ENCODE measurements at places on chromosomes 12 and 14.

DNA sequence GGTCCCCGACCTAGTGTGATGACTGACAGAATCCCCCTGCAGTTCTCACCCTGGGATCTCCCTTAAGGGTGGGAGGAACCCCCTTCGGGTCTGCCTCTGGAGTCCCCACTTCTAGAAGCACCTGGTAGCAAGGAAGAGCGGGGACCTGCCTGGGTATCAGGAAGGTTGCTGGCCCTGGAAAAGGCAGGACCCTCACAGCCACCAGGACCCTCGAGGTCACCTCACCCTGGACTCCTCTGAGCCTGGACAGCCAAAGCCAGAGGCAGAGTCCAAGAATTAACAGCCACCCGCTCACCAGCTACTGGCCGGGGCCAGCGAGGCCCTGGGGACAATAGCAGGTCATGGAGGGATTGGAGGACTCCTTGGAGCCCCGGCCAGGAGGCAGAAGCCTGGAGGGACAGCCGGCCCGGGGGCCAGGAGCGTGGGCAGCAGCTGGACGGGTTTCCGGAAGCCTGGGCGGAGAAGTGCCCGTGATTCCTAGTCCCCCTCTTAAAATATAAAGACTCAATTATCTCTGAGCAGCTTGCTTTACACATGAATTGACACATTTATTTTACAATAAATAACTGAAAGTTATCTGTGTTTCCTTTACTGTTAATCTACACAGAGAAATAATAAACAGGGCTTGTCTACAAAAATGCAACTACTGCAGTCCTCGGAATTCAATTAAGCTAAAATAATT lies 17.5 kb downstream of the BCL11B start:
- peaks cover 8% of the 10 kb centered on the region for H3K4me1 ChIP-seq
- H3K36me3 ChIP-seq = no peaks in the 10 kb centered on the region
- DNase-seq = no peak
- H3K4me3 ChIP-seq = no peak overlapping the region

GRCh38 chr12:18700271-18700670 lies 37.5 kb downstream of the PLCZ1 start:
- H3K27ac ChIP-seq = no peak overlapping the region
- no peak overlapping the region for H3K4me3 ChIP-seq
- H3K36me3 ChIP-seq = no peaks in the 10 kb centered on the region

DNA sequence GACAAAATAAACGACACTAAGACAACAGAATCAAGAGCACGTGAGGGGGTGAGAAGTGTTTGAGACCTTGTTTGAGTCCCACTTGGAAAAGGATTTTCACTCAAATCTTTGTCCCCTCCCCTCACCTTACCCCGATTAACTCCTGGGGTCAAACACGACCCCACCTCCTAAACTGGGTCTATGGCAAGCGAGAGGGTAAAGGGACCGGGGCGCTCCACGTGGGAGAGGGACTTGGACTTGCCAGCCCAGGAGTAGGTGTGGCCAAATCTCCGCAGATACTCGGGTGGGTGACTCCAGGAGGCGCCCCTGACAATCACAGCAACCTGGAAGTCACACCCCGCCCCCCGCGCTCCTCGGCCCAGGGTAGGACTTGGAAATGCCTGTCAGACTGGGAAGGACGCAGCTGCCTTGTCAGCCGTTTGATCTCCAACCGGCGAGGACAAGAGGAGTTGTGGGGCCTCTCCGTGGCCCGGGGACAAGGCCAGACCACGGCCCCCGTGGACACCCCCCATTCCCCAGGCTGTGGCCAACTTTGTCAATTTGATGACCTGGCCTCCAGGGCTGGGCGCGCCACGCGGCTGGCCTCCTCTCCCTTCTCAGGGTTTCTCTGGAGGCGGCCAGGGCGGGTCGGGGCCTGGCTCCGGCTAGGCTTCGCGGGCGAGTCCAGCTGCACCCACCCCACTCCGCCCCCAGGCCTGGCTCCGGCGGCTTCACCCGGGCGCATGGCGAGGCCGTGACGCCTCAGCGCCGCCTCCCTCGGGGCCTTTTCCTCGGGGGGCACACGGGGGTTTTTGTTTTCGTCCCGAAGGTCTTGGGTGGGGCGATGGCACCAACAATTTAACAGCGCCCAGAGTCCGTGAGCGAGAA lies 1.1 kb upstream of the BCL11B start:
- H3K36me3 ChIP-seq = no peaks in the 10 kb centered on the region
- H3K27me3 ChIP-seq = no peaks in the 10 kb centered on the region
- no peak overlapping the region for H3K27ac ChIP-seq
- H3K4me3 ChIP-seq = peak overlapping the region; percentile 72
- H3K4me1 ChIP-seq = peaks cover 3% of the 10 kb centered on the region
- DNase-seq = no peak

GRCh38 chr12:13864081-13864673 lies 117.2 kb downstream of the GRIN2B start:
- no peak overlapping the region for H3K4me3 ChIP-seq
- DNase-seq = peak; percentile 54
- H3K27me3 ChIP-seq = no peaks in the 10 kb centered on the region
- H3K4me1 ChIP-seq = no peaks in the 10 kb centered on the region

GRCh38 chr12:101884174-101884573 lies 6.8 kb downstream of the DRAM1 start:
- no peaks in the 10 kb centered on the region for H3K27me3 ChIP-seq
- H3K4me1 ChIP-seq = no peaks in the 10 kb centered on the region
- no peak overlapping the region for H3K4me3 ChIP-seq
- no peak overlapping the region for H3K27ac ChIP-seq
- no peaks in the 10 kb centered on the region for H3K36me3 ChIP-seq

- no peak for DNase-seq
- H3K27ac ChIP-seq = no peak overlapping the region
Measured at GRCh38 chr12:94872671-94872970, 130.9 kb downstream of the NDUFA12 start.

- no peak for DNase-seq
- H3K27ac ChIP-seq = no peak overlapping the region
- H3K4me3 ChIP-seq = no peak overlapping the region
- H3K27me3 ChIP-seq = no peaks in the 10 kb centered on the region
Measured at GRCh38 chr12:5689773-5690172, 255.3 kb downstream of the ANO2 start.

DNA sequence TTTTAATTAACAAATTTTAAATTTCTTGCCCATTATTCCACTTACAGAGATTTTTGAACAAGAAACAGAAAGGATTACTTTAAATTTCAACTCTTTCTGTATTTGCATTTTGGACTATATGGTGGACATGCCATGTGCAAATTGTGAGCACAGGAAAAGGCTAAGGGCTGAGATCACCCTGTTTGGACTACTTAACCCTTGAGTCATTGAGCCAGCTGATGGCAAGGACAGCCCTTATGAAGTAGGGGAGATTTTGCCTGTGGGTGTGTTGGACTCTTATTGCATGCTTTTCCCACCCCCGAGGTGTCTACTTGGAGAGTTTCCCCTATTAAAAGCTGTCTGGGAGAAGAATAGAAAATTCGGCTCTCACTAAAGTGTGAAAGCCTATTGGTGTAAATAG lies 17.2 kb downstream of the DERA start:
- no peak overlapping the region for H3K4me3 ChIP-seq
- H3K27me3 ChIP-seq = no peaks in the 10 kb centered on the region
- no peak overlapping the region for H3K27ac ChIP-seq
- DNase-seq = no peak

- DNase-seq = no peak
- no peaks in the 10 kb centered on the region for H3K27me3 ChIP-seq
- no peak overlapping the region for H3K27ac ChIP-seq
- H3K4me1 ChIP-seq = no peaks in the 10 kb centered on the region
- no peak overlapping the region for H3K4me3 ChIP-seq
- H3K36me3 ChIP-seq = no peaks in the 10 kb centered on the region
Measured at GRCh38 chr12:50041062-50041860, 16.0 kb upstream of the RACGAP1 start.

DNA sequence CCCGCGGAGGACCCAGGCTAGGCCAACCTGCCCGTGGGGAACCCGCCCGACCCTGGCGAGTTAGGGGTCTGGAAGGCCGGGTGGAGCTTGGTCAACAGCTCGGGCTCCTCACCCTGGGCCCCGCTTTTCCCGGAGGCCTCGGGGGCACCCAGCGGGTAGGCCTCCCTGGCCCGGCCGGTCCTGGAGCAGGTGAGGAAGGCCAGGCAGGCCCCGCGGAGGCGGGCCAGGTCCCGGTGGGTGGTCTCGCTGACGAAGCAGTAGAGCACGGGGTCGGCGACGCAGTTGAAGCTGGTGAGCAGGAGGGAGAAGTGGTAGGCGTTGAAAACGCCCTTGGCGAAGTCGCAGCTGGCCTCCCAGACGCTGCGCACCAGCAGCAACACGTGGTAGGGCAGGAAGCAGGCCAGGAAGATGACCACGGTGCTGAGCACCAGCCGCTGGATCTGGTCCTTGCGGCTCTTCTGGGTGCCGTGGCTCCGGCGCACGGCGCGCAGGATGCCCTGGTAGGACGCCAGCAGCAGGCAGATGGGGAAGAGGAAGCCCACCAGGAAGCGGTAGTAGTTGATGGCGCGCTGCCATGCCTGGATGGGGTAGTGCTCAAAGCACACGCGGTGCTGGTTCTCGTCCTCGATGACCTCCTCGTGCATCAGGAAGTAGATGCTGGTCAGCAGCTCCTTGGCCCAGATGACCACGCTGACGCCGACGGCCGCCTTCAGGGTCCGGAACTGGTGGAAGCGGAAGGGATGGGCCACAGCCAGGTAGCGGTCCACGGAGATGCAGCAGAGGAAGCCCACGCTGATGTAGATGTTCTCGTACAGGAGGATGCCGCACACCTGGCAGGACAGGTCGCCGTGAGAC lies 10.3 kb downstream of the GPR68 start:
- no peak overlapping the region for H3K27ac ChIP-seq
- H3K27me3 ChIP-seq = no peaks in the 10 kb centered on the region
- no peaks in the 10 kb centered on the region for H3K36me3 ChIP-seq
- no peaks in the 10 kb centered on the region for H3K4me1 ChIP-seq
- no peak for DNase-seq
- H3K4me3 ChIP-seq = no peak overlapping the region

- no peak for DNase-seq
- no peaks in the 10 kb centered on the region for H3K36me3 ChIP-seq
- no peak overlapping the region for H3K27ac ChIP-seq
- no peaks in the 10 kb centered on the region for H3K27me3 ChIP-seq
- no peak overlapping the region for H3K4me3 ChIP-seq
Measured at GRCh38 chr14:47270715-47271114, 404.7 kb downstream of the MDGA2 start.

DNA sequence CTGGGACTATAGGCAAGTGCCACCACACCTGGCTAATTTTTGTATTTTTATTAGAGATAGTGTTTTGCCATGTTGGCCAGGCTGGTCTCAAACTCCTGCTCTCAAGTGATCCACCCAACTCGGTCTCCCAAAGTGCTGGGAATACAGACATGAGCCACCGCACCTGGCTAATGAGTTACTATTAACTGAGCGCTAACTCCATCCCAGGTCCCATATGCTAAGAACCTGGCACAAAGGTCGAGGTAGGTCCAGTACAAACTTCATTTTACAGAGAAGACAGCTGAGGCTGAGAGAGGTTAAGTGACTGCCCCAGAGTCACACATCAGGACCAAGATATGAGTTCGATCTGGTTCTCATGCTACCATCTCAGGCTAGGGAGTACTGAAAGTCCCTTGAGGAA lies 4.5 kb upstream of the PLA2G1B start:
- no peak overlapping the region for H3K27ac ChIP-seq
- DNase-seq = no peak
- H3K36me3 ChIP-seq = no peaks in the 10 kb centered on the region

- no peak for DNase-seq
- H3K27ac ChIP-seq = no peak overlapping the region
- H3K27me3 ChIP-seq = no peaks in the 10 kb centered on the region
- no peaks in the 10 kb centered on the region for H3K36me3 ChIP-seq
- H3K4me3 ChIP-seq = no peak overlapping the region
Measured at GRCh38 chr12:62006076-62006732, 254.0 kb upstream of the USP15 start.

GRCh38 chr12:49636979-49637755 lies 13.8 kb downstream of the PRPF40B start:
- no peaks in the 10 kb centered on the region for H3K27me3 ChIP-seq
- peaks cover 3% of the 10 kb centered on the region for H3K4me1 ChIP-seq
- no peak overlapping the region for H3K4me3 ChIP-seq
- H3K27ac ChIP-seq = no peak overlapping the region
- DNase-seq = peak; percentile 57

DNA sequence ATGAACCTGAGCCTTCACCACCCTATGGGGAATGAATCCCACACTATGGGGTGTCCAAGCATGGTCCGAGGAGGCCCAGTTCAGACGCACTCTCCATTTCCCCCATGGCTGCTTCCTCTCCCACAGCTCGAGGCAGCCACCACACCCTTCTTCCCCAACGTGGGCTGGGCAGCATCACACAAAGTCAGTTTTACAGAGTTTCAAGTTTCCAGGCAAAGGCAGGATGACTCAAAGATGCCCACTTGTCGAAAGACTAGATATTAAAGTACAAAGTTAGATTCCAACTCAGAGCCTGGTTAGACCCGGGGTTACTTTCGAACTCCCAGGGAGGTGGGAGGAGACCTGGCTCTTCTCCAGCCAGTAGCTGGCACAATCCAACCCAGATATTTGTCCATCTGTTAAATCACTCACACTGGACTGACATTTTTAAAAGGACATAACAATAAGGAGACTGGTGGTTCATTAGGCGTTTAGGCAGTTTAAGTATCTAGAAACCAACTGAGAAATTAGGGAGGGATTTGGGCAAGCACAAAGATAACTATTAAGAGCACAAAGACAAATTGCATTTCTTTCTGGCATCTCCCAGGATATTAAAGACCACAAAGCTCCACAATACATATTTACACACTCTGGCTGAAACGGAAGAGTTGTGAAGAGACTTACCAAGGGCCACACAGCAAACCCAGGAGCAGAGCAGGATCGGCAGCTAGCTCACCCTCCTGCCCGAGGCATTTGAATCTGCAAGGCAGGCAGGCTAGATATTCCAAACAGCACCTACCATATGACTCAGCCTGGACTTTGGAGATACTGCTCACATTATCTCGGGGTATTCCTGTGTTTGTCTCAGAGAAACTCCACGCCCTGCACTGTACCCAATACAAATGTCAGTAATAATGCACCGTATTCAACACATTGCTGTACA lies 34.8 kb downstream of the TMCC3 start:
- H3K4me3 ChIP-seq = no peak overlapping the region
- no peaks in the 10 kb centered on the region for H3K36me3 ChIP-seq
- DNase-seq = no peak

- no peak overlapping the region for H3K4me3 ChIP-seq
- no peak overlapping the region for H3K27ac ChIP-seq
- no peaks in the 10 kb centered on the region for H3K4me1 ChIP-seq
- no peak for DNase-seq
Measured at GRCh38 chr14:62428429-62429203, 616.6 kb downstream of the KCNH5 start.

DNA sequence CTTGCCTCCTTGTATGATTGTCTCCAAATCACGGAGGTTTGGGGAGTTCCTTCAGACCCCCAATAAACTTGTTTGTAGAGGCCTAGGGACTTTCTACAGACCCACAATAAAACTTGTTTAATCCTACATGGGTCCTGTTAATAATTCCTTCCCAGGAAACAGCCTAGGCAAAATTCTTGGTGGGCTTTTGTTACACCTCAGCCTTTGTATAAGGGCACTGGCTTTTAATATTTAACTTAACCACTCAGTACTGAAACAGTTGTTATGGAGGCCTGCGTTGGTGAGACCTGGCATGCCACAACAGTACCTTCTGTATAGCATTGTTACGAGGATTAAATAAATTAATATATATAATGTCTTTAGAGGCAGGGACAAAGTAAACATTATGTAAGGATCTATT lies 32.7 kb upstream of the FAR2 start:
- DNase-seq = no peak
- no peaks in the 10 kb centered on the region for H3K4me1 ChIP-seq
- no peaks in the 10 kb centered on the region for H3K27me3 ChIP-seq
- H3K36me3 ChIP-seq = no peaks in the 10 kb centered on the region
- H3K27ac ChIP-seq = no peak overlapping the region
- no peak overlapping the region for H3K4me3 ChIP-seq

GRCh38 chr12:67151886-67152285 lies 117.3 kb upstream of the CAND1 start:
- H3K27ac ChIP-seq = no peak overlapping the region
- DNase-seq = no peak
- no peak overlapping the region for H3K4me3 ChIP-seq
- H3K36me3 ChIP-seq = no peaks in the 10 kb centered on the region

Measured in iPS DF 6.9 (cell line).